ENCODE measurements at places on chromosomes 6 and 20.

DNA sequence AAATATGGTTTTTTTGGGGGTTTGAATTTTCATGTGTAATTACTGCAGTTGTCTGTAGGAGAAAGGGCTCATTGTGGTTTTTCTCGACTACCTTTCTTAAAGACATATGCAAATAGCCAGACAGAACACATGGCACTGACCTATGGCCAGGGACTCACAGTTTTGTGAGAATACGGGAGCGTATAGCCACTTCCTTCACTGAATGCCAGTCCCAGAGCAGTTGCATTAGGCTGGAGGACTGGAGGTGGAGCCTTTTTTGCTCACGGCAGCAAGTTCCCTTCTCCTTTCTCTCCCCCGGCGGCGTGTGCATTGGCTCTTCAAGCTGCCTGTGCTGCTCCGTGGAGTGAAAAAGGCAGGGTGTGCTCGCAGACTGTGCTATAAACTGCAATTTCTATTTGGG lies 114.9 kb downstream of the AKAP7 start:
- peak; percentile 1 for DNase-seq

DNA sequence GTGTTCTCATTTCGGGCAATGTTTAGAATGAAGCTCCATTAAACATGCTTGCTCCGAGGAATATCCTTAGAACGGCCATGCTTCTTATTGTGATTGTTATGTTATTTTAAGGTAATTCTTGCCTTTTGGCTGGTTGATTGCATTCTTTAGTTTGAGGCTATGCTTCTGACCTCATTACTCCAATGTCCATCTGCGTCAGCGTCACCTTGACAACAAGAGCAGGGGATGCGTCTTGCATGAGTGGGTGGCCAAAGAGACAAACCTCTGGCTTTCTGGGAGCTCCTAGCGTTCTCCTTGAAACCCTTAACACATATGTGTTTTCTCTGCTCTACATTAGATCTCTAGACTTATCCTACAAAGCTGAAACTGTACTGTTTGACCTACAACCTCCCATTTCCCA lies 184.3 kb downstream of the THBS2 start:
- no peak for DNase-seq

DNA sequence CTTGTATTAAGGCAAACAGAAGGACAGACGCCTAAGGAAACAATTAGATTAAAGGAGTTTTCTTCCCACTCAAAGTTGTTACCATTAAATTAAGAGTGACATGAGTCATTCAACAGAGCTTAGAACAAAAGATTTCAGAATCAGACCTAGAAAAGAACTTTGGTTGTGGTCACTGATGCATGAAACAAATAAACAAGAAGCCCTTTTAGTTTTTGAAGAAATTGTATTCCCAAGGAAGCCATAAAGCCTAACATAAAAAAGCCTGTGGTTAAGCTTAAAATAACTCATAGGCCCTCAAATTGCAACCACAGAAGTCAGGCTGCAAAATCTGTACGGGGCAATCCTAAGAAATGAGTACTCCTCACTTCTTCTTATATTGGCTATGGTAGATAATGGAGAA lies 17.9 kb upstream of the TRIM26 start:
- DNase-seq = no peak

DNA sequence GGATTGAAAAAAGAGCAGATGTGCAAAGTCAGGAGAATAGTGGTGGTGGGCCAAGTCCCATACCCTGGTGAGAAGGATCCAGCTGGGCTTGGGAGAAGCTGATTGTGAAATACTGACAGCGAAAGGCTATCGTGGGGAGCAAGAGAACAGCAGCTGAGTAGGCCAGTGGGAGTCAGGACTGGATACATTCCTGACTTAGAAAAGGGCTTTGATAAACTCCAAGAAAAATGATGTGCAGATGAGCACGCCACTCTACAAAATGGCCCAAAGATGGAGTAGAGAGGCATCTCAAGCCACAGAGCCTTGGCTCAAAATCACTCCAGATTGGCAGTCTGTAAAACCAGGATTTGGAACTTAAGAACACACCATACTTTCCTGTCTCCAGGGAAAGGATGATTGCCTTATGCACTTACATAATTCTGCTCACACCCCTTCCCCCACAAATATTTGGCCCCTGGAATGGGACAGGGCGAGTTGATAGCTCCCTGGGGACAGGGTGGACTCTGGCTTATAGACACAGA lies 578.7 kb downstream of the MAFB start:
- no peak for DNase-seq

- DNase-seq = no peak
Observed at GRCh38 chr6:103167345-103168071, 1692.2 kb downstream of the HACE1 start.

DNA sequence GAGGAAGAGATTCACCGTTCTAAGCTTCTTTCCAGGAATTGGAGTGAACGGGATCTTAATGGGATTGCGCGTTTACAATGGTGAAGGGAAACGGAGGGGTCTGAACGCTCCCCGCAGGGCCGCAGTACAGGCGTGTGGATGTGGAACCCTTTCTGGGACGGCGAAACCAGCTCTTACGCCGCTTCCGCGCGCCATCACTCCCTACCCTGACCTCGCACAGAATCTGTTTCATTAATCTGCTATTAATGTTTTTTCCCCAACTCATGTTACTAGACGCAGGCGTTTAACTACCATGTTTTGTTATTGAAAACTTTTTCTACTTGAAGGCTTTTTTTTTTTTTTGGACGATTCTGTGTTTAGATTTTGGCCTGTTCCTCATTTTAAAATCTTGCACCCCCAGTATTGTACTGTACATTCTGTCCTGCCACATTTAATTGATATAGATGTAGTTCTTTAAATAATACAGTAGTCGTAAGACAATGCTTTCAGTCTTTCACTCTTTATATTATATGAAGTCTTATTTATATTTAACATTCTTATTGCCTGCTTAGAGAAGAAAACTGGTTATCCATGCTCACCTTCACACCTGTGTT lies 696 bp upstream of the SUPT3H start:
- DNase-seq = no peak

DNA sequence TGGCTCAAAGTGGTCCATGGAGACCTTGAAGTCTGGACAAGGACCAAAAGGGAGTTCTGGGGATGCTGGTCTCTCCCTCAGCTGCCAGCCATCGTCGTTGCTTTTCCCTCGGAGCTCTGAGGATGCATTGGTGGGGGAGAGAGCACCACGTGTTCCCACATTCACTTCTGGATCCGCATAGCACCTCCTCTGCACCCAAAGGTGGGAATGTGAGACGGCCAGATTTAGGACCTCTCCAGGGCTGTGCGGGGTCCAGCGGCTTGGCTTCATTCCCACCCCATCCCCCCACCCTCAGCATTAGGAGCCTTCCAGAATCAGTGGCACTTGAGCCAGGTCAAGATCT lies 1.1 kb downstream of the EPB41L1 start:
- DNase-seq = no peak

DNA sequence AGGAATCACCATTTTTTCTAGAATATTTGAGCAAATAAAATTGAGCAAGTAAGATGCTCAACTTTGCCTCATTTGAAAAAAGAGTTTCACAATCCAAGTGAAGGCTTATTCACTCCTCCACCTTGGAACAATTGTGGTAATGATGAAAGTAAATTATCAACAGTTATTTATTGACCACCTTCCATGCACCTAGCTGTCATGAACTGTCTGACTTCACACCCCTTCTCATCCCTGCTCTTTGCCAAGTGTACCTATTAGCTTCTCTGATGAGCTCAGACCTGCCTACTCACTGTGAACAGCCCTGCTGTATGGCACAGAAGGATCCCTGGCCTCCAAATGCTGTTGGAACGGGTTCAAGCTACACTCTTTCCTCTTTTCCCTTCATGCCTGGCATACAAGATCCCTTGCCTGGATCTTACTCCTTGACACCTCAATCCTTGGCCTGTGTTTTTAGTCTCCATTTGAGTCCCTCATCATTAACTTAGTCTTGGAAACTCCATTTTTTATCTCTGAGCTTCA lies 99.0 kb upstream of the PREP start:
- DNase-seq = no peak

GRCh38 chr20:45735988-45736387 lies 13.8 kb downstream of the SPINT4 start:
- no peak for DNase-seq

- no peak for DNase-seq
Observed at GRCh38 chr6:32167154-32167760, 2.9 kb downstream of the EGFL8 start.

- DNase-seq = no peak
Observed at GRCh38 chr20:62336329-62336728, 30.8 kb downstream of the LAMA5 start.

DNA sequence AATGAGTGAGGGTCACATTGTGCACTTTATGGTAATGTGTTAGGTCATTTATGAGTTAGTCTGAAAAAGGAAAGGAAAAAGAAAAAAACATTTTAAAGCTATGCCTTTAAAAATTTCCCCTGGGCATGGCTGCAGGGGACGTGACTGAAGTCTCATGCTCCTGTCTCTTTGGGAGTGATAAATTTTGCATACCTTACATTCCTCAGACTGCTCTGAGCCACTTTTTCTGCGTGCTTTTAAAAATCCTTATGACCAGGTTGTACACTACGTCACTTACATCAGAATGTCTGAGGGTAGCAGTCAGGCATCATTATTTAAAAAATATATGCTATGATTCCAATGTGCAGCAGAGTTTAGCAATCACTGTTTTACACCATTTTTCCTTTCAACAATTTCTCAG lies 121.2 kb downstream of the RFPL4B start:
- no peak for DNase-seq

- DNase-seq = no peak
Observed at GRCh38 chr6:109284675-109285074, 97.6 kb downstream of the CD164 start.

GRCh38 chr6:164579035-164579434 lies 730.4 kb downstream of the C6orf118 start:
- no peak for DNase-seq

GRCh38 chr20:17449031-17449430 lies 82.1 kb downstream of the BFSP1 start:
- DNase-seq = no peak

- no peak for DNase-seq
Observed at GRCh38 chr6:156804402-156804801, 27.2 kb downstream of the ARID1B start.

Measured in GM12864 (cell line).